ENCODE measurements at places on chromosomes 6 and 20.

DNA sequence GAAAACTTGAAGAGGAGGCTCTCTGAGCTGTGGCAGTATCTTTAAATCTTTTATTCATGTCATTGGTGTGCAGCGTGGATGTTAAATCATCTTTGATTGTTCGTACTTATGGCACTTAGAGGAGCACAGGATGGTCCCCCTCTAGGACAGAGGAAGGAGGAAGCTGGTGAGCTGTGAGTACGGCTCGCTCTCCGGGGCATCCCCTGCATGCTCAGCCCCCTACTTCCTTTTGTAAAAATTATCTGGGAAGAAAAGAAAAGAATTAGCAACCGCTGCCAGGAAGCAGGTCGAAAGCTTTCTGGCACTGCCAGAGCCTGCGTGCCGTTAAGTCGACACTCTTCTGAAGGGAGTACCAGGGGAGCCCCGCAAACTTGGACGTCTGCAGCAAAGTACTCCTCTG, 158.5 kb downstream of the SYNDIG1 start:
- no peak for DNase-seq

DNA sequence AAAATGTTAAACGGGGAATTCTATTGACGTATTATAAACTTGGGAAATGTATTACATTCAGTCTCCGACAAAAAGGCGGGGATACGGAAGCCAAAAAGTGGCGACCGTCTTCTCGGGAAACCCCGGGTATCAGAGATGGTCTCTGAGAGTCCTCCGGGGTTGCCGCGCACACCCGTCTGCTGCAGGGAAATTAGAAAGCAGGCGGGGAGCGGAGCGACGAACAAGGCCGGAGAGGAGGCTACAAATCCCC, 1.5 kb downstream of the SALL4 start:
- DNase-seq: no peak

DNA sequence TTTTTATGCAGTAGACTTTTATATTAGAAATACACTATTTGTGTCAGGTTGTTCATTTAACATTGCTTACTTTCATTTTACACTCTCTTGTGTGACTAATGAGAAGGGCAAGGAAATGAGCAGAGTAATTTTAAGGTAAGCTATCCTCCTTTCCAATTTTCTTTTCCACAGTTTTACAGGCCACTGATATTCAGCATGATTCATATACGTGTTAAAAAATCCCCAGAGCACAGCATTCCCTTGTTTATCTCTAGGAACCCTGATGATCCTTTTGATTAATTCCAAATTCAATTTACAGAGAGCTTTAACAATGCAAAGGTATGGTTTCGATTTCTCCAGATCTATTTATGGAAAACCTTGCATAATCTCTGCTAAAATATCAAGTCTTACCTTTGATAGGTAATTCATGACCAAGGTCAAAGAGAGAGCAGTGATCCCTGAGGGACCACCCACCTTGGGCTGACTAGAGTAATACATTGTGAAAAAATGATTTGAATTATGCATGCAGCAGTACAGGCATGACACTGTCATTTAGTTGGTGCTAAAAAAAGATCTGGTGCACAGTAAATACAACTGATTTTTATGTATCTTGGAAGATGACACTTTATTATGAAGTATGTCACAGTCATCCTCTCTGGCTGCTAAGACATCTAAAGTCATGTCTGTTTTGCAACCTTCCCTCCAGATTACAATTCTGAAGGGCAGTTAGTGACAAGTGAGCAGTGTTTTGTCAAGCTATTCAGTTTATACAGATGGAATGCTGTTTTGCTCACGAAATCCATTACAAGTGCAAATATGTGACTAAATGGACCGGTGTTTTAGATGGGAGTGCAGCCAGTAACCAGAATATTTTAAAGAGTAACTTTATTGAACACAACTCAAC, 736.6 kb downstream of the EPHA7 start:
- no peak for DNase-seq

GRCh38 chr6:124798942-124799496, 163.2 kb upstream of the RNF217 start:
- DNase-seq: no peak

DNA sequence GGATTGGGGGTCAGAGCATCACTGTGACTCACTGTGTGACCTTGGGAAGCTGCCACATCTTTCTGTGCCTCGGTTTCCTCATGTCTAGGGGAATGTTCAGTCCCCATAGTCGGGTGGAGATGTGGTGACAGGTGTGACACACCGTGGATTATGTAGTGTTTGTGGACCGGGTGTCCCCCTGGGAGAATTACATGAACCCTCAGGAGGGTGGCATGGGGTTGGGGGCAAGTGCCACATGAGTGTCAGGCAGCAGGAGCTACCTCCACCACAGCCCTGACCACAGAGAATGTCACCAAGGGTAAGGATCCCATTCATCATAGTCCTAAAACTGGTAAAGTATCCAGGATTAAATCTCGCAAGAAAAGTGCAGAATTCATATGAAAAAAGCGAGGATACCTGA, 23.2 kb downstream of the SUN5 start:
- no peak for DNase-seq

GRCh38 chr6:21478883-21479539, 114.5 kb upstream of the SOX4 start:
- no peak for DNase-seq

GRCh38 chr6:132298344-132298949, 102.8 kb downstream of the MOXD1 start:
- no peak for DNase-seq

GRCh38 chr6:34243901-34244884, 4.6 kb downstream of the SMIM29 start:
- no peak for DNase-seq

DNA sequence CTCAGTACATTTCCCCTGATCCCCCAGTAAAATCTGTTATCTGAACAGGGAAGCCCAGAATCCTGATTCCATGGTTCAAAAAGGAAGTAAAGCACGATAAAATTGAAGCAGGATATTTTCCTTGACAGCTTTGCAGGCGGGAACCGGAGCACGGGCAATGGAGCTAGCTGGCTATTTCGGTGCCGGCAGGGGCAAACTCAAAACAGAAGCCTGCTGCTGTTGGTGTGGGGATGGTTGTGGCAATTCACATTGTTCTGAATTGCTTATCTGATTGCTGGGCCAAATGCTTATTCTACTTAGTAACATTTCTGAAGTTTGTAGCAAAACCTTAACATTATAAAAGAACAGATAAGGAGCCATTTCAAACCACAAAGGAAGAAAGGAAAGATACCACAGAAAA, 172.4 kb downstream of the MMS22L start:
- no peak for DNase-seq
